Effector memory CD8-positive, alpha-beta T cell (primary cell): ENCODE measurements at places on chromosomes 11 and 22.

- peak; percentile 16 for DNase-seq
These were observed 22.2 kb upstream of the UBASH3B start for GRCh38 chr11:122633219-122633829.

GRCh38 chr11:61650781-61651571 is 29.2 kb upstream of the DAGLA start:
- no peak for DNase-seq

DNA sequence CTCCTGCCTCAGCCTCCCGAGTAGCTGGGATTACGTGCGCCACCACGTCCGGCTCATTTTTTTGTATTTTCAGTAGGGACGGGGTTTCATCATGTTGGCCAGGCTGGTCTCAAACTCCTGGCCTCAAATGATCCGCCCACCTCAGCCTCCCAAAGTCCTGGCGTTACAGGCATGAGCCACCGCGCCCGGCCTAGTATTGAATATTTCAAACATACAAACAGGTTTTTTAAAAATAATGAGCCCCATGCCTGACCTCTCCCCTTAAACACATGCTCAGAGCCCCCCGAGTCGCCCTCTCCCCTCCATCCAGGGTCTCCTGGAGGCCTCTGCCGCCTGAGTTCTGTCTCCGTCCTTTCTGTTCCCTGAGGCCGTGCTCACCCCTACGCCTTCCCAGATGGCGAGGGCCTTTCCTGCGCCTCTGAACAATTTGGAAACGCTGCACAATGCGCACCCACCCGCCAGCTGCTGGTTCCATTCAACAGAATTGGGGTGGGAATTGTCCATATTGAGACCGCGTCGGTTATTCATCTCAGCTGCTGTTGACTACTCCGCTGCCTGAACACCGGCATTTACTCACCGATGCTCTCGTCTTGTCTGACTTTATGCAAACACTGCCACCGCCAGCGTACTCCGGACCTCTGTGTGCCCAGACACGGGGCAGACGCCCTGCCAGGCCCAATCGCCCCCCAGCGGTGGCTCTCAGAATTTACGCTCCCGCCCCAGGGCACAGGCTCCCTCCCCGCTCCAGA is 13.6 kb upstream of the RNH1 start:
- DNase-seq, result no peak

- DNase-seq, result no peak
These were observed 23.5 kb upstream of the GRAMD1B start for GRCh38 chr11:123406441-123407129.

DNA sequence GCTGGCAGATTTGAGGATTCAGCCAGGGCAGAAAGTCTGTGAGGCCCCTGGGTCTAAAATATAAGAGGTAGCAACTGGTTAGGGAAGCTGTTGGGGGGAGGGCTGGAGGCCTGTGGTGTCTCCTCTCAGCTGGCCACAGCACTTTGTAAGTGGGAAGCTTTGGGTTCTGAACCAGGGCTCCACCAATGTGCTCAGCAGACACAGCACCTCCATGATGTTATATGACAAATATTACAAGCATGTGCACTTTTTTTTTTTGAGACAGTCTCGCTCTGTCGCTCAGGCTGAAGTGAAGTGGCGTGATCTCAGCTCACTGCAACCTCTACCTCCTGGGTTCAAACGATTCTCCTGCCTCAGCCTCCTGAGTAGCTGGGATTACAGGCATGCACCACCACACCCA is 8.0 kb downstream of the ARHGAP1 start:
- no peak for DNase-seq

GRCh38 chr11:111194860-111195568 is 50.5 kb upstream of the POU2AF2 start:
- DNase-seq, result no peak
